Naive B cell (primary cell): ENCODE measurements at places on chromosomes 6 and 20. TPM values are rescaled to one million over a fixed set of nuclear protein-coding genes. Genes with fewer than 3 reads are reported as not detected.

DNA sequence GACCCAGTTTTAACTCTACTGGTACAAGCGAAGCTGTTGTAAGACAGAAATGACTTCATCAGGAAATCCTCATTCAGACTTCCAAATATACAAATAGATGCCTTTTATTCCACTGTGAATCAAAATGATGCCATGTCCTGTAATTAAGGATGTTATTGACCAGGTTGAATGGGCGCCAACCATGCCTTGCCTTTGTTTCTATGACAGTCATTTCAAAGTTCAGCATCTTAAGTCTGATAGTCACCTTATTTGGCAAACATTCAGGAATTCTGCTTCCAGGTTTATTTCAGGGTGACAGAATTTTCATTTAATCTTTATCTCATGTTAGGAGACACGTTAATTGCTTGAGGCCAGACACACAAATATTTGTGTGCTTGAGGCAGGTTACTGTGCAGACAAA, 592.8 kb upstream of the JAG1 start:
- no peak overlapping the region for H3K4me3 ChIP-seq
- DNase-seq: no peak
- H3K27me3 ChIP-seq: no peaks in the 10 kb centered on the region

Gene KCNK16
- polyA plus RNA-seq: not detected

Gene BCLAF1
- 180 TPM for polyA plus RNA-seq

- H3K36me3 ChIP-seq: no peaks in the 10 kb centered on the region
- H3K27me3 ChIP-seq: no peaks in the 10 kb centered on the region
- no peaks in the 10 kb centered on the region for H3K4me1 ChIP-seq
These were observed 320.9 kb downstream of the SAMD5 start for GRCh38 chr6:147829418-147829817.

DNA sequence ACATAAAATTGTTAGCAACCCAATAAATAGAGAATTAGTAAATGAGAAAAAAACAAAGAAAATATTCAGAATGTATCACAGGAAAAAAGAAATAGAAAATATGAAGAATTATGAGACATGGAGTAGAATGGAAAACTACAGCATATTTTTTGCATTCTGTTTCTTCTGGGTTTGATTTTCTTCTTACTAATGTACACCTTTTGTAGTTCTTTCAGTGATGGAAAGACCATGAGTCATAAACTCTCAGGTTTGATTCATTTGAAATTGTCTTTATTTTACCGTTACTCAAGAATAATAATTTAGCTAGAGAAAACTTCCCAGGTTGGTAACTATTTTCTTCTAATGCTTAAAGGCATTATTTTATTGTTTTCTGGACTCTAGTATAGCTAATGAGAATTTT, 90.3 kb upstream of the TMEM170B start:
- DNase-seq: no peak
- no peaks in the 10 kb centered on the region for H3K27me3 ChIP-seq
- H3K27ac ChIP-seq: no peak overlapping the region
- peaks cover 16% of the 10 kb centered on the region for H3K36me3 ChIP-seq

DNA sequence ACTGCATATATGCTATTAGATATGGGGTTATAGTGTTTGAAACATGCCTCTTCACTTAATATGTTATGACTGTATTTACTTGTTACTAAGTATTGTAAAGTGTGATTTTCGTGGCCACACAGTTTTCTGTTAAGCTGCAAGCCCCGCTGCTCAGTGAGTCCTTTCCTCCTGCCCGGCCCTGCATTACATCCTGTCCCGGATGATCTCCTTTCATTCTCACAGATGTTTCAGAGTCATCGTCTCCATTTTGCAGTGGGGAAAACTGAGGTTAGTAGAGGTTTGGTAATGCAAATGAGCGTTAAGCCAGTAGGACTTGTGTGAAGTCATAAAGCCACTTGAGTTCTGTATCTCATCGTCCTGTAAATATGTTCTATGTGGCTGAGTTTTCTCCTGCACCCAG, 155.5 kb downstream of the CFAP61 start:
- peaks cover 18% of the 10 kb centered on the region for H3K27me3 ChIP-seq
- H3K27ac ChIP-seq: no peak overlapping the region
- H3K4me3 ChIP-seq: no peak overlapping the region
- H3K4me1 ChIP-seq: no peaks in the 10 kb centered on the region
- no peak for DNase-seq

Gene BEND6
- polyA plus RNA-seq: not detected

GRCh38 chr6:118644007-118644406, 7.4 kb downstream of the CEP85L start:
- no peak for DNase-seq
- no peak overlapping the region for H3K4me3 ChIP-seq
- H3K4me1 ChIP-seq: peaks cover 39% of the 10 kb centered on the region
- H3K27me3 ChIP-seq: no peaks in the 10 kb centered on the region
- no peak overlapping the region for H3K27ac ChIP-seq

Gene PRDM1
- polyA plus RNA-seq: 0.62 TPM

Gene EBF4
- not detected for polyA plus RNA-seq

DNA sequence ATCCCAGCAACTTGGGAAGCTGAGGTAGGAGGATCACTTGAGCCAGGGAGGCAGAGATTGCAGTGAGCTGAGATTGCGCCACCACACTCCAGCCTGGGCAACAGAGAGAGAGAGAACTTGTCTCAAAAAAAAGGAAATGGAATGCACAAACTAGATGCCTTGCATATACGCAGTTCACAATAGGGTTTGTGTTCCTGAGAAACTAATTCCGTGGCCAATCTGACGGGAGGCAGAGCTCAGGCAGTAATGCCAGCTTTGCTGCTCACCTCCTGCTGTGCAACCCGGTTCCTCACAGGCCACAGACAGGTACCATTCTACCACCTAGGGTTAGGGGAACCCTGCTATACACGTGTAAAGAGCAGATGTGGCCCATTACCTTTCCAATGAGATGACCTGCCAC, 1.4 kb downstream of the CDK5RAP1 start:
- no peak for DNase-seq
- no peak overlapping the region for H3K27ac ChIP-seq
- H3K27me3 ChIP-seq: no peaks in the 10 kb centered on the region
- no peaks in the 10 kb centered on the region for H3K36me3 ChIP-seq

Gene SLC35F1
- polyA plus RNA-seq: not detected

- no peaks in the 10 kb centered on the region for H3K36me3 ChIP-seq
- peaks cover 48% of the 10 kb centered on the region for H3K4me1 ChIP-seq
- H3K4me3 ChIP-seq: peak overlapping the region; percentile 69
These were observed 3.7 kb upstream of the OLIG3 start for GRCh38 chr6:137497721-137498463.

GRCh38 chr6:2116496-2116895, 128.9 kb downstream of the GMDS start:
- H3K4me3 ChIP-seq: no peak overlapping the region
- no peak overlapping the region for H3K27ac ChIP-seq
- H3K4me1 ChIP-seq: peaks cover 5% of the 10 kb centered on the region
- no peak for DNase-seq
- no peaks in the 10 kb centered on the region for H3K27me3 ChIP-seq

DNA sequence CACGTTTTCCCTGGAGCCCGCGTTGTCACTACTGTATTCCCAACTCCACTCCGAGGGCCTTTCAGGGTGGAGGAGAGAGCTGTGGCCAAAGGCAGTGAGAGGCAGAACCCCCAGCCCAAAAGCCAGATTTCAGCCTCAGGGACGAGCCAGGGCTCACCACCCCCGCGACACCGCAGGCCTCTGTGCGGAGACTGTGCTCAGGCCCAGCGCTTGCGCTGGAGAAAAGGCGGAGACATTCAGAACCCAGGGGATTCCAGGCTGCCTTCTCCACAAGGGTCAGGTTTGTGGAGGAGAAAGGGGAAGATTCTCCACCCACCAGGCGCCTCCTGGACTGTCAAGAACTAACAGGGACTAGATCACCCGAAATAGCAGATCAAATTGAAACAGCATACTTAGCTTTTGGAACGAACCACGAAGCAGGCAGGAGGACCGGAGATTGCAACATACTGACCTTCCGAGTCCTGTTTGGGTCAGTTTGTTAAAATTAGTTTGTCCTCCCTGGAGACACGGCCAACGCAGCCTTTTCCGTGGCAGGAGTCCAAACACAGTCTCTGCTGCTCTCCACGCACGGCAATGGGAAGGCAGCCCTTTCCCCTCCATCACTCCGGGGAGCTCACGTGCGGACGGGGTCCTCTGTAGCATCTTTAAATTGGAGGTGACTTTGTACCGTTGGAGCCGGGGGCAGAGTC, 14.4 kb downstream of the DLL1 start:
- no peak overlapping the region for H3K27ac ChIP-seq
- H3K4me1 ChIP-seq: peaks cover 38% of the 10 kb centered on the region
- no peak overlapping the region for H3K4me3 ChIP-seq
- H3K27me3 ChIP-seq: peaks cover 6% of the 10 kb centered on the region
- H3K36me3 ChIP-seq: no peaks in the 10 kb centered on the region

Gene ADGRF5
- not detected for polyA plus RNA-seq

GRCh38 chr6:225121-225721, 67.1 kb upstream of the DUSP22 start:
- peaks cover 19% of the 10 kb centered on the region for H3K4me1 ChIP-seq
- peak overlapping the region; percentile 76 for H3K4me3 ChIP-seq
- H3K27me3 ChIP-seq: no peaks in the 10 kb centered on the region
- no peak for DNase-seq
- no peaks in the 10 kb centered on the region for H3K36me3 ChIP-seq
- H3K27ac ChIP-seq: peak overlapping the region; percentile 82

GRCh38 chr20:51660672-51661608, 107.2 kb downstream of the ATP9A start:
- no peak overlapping the region for H3K4me3 ChIP-seq
- no peaks in the 10 kb centered on the region for H3K27me3 ChIP-seq
- H3K36me3 ChIP-seq: no peaks in the 10 kb centered on the region

Gene BPIFA1
- not detected for polyA plus RNA-seq

DNA sequence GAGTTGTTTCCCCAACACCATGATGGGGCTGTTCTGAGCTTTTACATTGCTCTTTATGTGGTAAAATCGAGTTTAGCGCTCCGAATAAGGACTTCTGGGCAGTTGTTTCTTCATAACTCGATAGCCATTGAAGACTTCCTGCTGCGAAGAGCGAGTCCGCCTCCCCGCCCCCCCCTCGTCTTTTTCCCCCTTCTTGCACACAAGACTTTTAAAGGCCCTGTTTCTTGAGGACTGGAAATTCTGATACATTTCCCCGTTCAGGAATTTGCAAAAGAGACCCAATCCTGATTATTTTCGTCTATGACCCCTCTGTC, 1.5 kb upstream of the CITED2 start:
- no peaks in the 10 kb centered on the region for H3K27me3 ChIP-seq
- no peaks in the 10 kb centered on the region for H3K36me3 ChIP-seq
- no peak for DNase-seq
- H3K27ac ChIP-seq: no peak overlapping the region
- peaks cover 10% of the 10 kb centered on the region for H3K4me1 ChIP-seq

- H3K36me3 ChIP-seq: no peaks in the 10 kb centered on the region
- H3K4me1 ChIP-seq: peaks cover 77% of the 10 kb centered on the region
- peaks cover 4% of the 10 kb centered on the region for H3K27me3 ChIP-seq
- no peak for DNase-seq
- peak overlapping the region; percentile 88 for H3K27ac ChIP-seq
These were observed 21.8 kb downstream of the CTCFL start for GRCh38 chr20:57503035-57503658.

DNA sequence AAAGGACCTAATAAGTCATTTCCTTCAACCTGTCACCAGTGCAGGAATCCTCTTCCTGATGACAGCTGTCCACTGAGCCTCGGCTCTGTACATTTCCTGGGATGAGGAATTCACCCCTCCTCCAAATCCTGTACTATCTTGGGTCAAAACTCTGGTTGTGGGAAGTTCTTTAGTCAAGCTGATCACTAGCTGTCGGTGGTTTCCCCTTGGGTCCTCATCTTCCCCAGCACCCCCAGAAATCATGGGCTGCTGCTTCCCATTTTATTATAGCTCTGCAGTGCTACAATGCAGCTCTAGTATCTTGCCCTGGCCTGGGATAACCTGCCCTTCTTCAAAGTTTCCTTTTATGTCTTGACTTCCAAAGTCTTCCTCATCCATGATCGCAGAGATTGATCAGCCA, 14.6 kb upstream of the ADA start:
- H3K36me3 ChIP-seq: no peaks in the 10 kb centered on the region
- no peak overlapping the region for H3K27ac ChIP-seq
- H3K27me3 ChIP-seq: no peaks in the 10 kb centered on the region
- H3K4me1 ChIP-seq: peaks cover 10% of the 10 kb centered on the region
- DNase-seq: no peak
- no peak overlapping the region for H3K4me3 ChIP-seq

DNA sequence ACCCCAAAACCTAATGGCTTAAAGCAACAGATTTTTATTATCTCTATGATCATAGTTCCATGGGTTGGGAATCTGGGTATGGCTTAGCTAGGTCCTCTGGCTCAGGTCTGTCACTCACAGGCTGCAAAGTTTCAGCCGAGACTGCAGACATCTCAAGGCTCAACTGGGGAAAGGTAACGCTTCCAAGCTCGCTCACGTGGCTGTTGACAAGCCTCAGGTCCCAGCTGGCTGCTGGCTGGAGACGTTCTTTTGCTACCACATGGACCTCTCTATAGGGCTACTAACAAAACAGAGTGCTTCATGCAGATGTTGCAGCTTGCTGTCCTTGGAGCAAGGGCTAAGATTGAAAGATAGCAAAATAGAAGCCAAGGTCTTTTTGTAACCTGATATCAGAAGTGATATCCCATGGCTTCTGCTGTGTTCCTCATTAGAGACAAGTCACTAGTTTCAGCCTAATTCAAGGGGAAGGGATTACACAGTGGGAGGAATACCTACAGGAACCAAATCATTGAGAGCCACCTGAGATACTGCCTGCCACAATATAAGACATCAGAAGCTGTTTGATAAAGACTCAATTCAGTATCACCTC, 6.6 kb downstream of the HTR1E start:
- no peak overlapping the region for H3K27ac ChIP-seq
- peaks cover 40% of the 10 kb centered on the region for H3K27me3 ChIP-seq
- H3K36me3 ChIP-seq: no peaks in the 10 kb centered on the region
- H3K4me1 ChIP-seq: no peaks in the 10 kb centered on the region

GRCh38 chr20:58888521-58889333, 36.2 kb downstream of the GNAS start:
- peaks cover 24% of the 10 kb centered on the region for H3K4me1 ChIP-seq
- H3K27me3 ChIP-seq: no peaks in the 10 kb centered on the region
- H3K27ac ChIP-seq: peak overlapping the region; percentile 94
- peak overlapping the region; percentile 80 for H3K4me3 ChIP-seq

DNA sequence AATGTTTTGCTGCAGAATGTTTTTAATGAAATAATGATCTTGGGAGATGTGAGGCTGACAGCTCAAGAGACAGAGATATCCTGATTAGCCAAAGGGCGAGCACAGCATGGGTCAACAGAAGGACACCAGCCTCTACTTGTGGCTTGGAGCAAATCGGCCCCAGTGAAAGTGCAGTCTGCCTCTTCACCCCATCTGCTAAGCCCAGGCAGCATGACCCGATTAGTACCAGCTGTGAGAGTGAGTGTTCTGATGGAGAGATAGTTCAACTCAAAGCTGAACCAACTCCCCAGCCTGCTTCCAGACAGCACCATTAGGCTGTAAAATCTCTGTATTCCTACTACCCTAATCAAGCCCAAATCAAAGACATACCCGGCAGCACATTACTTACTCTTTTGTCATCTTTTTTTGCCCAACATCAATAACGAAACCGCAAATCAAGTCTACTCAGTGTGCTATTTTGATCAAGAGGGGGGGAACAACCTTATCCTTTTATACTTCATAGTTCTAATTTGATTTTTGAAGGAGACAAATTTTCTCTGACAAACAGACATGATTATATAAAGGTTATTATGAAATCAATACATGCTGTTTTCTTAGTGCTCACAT, 514.1 kb upstream of the NRSN1 start:
- H3K4me3 ChIP-seq: no peak overlapping the region
- H3K27me3 ChIP-seq: no peaks in the 10 kb centered on the region
- no peak overlapping the region for H3K27ac ChIP-seq
- no peaks in the 10 kb centered on the region for H3K36me3 ChIP-seq
- DNase-seq: no peak
- H3K4me1 ChIP-seq: no peaks in the 10 kb centered on the region
